ENCODE measurements at places on chromosomes 11 and 22.
A peak's percentile ranks its signal among the peaks of the same experiment; 100 is the strongest.

- H3K4me3 ChIP-seq: no peak overlapping the region
- no peak overlapping the region for H3K27ac ChIP-seq
- H3K36me3 ChIP-seq: peaks cover 36% of the 10 kb centered on the region
Measured at GRCh38 chr11:134379241-134379640, 32.8 kb downstream of the B3GAT1 start.

- H3K27me3 ChIP-seq: no peaks in the 10 kb centered on the region
- no peak for DNase-seq
- H3K27ac ChIP-seq: no peak overlapping the region
- no peaks in the 10 kb centered on the region for H3K4me1 ChIP-seq
- no peaks in the 10 kb centered on the region for H3K36me3 ChIP-seq
- no peak overlapping the region for H3K4me3 ChIP-seq
Measured at GRCh38 chr22:44210722-44211121, 30.0 kb downstream of the PARVG start.

DNA sequence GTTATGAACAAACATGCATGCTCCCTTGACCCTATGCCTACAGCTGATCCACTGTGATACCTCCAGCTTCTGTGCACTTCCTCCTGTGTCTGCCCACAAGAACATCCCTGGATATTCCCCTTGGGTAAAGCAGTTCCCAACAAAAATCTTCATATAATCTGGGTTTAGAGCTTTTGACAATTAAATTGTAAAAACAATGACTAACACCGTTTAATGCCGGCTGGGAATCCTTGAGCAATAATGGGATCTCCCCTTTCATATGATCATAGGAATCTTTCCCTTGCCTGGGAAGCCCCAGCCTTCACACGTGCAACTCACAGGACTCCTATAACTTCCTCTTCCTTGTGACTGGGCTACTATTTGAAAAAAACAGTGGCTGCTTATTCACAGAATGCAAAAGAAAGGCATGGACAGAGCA lies 6.3 kb upstream of the ZC3H12C start:
- H3K27ac ChIP-seq: no peak overlapping the region
- no peaks in the 10 kb centered on the region for H3K4me1 ChIP-seq
- peaks cover 37% of the 10 kb centered on the region for H3K27me3 ChIP-seq
- DNase-seq: no peak

DNA sequence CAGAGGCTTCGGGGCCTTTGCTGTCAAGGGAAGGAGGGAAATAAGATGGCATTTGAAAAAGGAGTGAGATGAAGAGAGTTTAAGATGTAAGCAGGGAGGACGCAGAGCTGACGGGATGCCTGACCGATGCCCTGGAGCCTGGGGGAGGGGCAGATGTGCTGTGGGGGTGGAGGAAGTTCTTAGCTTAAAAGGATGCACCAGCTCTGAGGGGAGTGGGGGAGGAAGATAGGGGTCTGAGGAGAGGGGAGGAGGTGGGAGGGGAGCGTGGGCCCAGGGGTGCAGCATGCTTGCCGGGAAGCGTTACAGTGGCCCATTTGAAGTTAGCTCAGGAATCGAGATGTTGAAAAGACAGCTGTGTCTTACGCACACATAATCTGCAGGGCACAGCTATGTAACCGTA lies 56.3 kb downstream of the RPS6KA4 start:
- DNase-seq: no peak
- H3K4me1 ChIP-seq: peaks cover 7% of the 10 kb centered on the region
- H3K27me3 ChIP-seq: no peaks in the 10 kb centered on the region
- H3K36me3 ChIP-seq: no peaks in the 10 kb centered on the region
- H3K27ac ChIP-seq: no peak overlapping the region

GRCh38 chr11:86167499-86168164 lies 76.9 kb upstream of the EED start:
- H3K27ac ChIP-seq: no peak overlapping the region
- no peak overlapping the region for H3K4me3 ChIP-seq
- no peaks in the 10 kb centered on the region for H3K36me3 ChIP-seq
- no peak for DNase-seq
- H3K4me1 ChIP-seq: no peaks in the 10 kb centered on the region

- H3K4me1 ChIP-seq: peaks cover 6% of the 10 kb centered on the region
- H3K27me3 ChIP-seq: peaks cover 88% of the 10 kb centered on the region
- H3K36me3 ChIP-seq: peaks cover 2% of the 10 kb centered on the region
- no peak for DNase-seq
- H3K27ac ChIP-seq: no peak overlapping the region
Measured at GRCh38 chr22:20431511-20432192, 6.0 kb downstream of the SCARF2 start.

- no peak overlapping the region for H3K4me3 ChIP-seq
- DNase-seq: no peak
- H3K4me1 ChIP-seq: peaks cover 40% of the 10 kb centered on the region
- no peaks in the 10 kb centered on the region for H3K36me3 ChIP-seq
- no peaks in the 10 kb centered on the region for H3K27me3 ChIP-seq
Measured at GRCh38 chr11:11975201-11976092, 33.0 kb downstream of the DKK3 start.

DNA sequence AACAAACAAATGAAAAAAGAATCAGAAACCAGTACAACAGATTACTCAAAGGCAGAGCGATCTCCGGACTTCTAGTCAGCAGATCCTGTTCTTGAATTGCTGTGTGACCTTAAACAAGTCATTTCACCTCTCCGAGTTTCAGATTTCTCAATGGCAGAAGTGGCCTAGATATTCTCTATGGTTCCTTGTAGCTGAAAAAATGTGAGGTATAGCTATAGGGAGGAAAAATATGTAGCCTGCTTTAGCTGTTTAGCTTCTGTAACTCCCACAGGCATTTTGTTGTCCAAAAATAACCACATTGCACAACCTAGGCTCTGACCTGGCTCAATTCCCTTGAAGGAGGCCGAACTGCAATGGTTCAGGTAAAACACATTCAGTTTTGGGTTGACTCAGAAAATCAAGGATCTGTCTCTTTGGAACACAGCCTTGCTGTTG lies 100.7 kb downstream of the DBX1 start:
- H3K27me3 ChIP-seq: no peaks in the 10 kb centered on the region
- peaks cover 69% of the 10 kb centered on the region for H3K36me3 ChIP-seq
- H3K27ac ChIP-seq: no peak overlapping the region

DNA sequence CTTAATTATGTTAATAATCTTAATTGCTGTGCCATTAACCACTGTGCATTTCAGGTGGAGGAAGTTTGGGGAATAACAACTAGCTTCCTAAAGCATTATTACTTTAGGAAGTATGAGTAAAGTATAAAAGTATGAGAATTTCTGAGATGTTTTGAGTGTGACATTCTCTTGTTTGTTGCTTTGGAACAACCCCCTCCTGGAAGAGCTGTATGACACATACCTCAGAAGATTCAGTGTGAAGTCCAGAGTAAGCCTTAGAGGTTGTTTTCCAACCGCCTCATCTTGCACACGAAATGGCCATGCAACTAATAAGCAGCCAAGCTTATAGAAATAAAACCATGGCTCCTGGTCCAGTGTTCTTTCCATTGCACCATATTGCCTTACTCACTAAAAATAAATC lies 21.7 kb downstream of the CCDC81 start:
- no peaks in the 10 kb centered on the region for H3K36me3 ChIP-seq
- H3K4me3 ChIP-seq: no peak overlapping the region
- peaks cover 6% of the 10 kb centered on the region for H3K4me1 ChIP-seq
- H3K27me3 ChIP-seq: no peaks in the 10 kb centered on the region
- no peak overlapping the region for H3K27ac ChIP-seq
- no peak for DNase-seq

DNA sequence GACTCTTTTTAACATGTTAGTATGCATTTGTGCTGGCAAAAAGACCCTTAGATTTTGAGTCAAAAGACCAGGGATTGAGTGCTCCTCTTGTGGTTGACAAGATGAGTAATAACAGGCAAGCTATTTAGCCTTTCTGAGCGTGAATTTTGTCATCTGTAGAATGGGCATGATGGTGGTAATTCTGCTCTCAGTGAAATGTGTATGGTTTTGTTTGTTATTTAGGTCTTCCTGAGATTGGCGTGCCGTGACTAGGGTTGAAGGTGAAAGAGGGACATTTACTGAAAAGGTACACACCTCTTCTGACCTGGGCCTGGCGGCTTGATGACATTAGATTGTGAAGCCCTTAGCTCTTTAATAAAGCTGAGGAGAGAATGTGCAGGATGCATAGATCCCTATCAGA lies 8.4 kb upstream of the CEP295 start:
- no peak overlapping the region for H3K4me3 ChIP-seq
- no peak for DNase-seq
- no peaks in the 10 kb centered on the region for H3K36me3 ChIP-seq
- no peaks in the 10 kb centered on the region for H3K27me3 ChIP-seq
- no peaks in the 10 kb centered on the region for H3K4me1 ChIP-seq

DNA sequence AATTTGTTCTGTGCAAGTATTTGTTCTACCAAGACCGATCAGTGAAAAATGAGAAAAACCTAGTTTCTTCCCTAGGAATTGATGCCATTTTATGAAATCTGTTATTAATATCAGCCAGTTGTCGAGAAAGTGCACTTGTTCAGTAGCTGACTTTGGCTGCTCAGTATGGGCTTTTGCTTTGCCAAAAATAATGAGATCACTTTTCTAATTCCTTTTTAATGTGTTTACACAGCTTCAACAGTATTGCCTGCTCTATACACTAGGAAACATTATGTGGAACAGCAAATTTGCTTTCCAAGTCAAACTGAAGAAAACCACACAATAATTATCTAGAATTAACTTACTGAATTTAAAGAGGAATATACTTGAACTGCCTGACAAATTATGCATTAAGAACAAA lies 34.4 kb downstream of the SCUBE2 start:
- no peak for DNase-seq
- peaks cover 3% of the 10 kb centered on the region for H3K4me1 ChIP-seq
- H3K27ac ChIP-seq: no peak overlapping the region
- H3K27me3 ChIP-seq: no peaks in the 10 kb centered on the region
- H3K36me3 ChIP-seq: no peaks in the 10 kb centered on the region

GRCh38 chr22:41501209-41501608 lies 32.3 kb downstream of the ACO2 start:
- no peak for DNase-seq
- H3K36me3 ChIP-seq: peaks cover 15% of the 10 kb centered on the region
- no peaks in the 10 kb centered on the region for H3K27me3 ChIP-seq
- no peak overlapping the region for H3K27ac ChIP-seq
- H3K4me3 ChIP-seq: no peak overlapping the region
- H3K4me1 ChIP-seq: no peaks in the 10 kb centered on the region

GRCh38 chr11:9625728-9626127 lies 38.1 kb upstream of the SWAP70 start:
- no peak for DNase-seq
- H3K27me3 ChIP-seq: no peaks in the 10 kb centered on the region
- peak overlapping the region; percentile 7 for H3K27ac ChIP-seq
- peaks cover 9% of the 10 kb centered on the region for H3K4me1 ChIP-seq
- no peak overlapping the region for H3K4me3 ChIP-seq

GRCh38 chr11:117647207-117647606 lies 149.8 kb downstream of the DSCAML1 start:
- no peak for DNase-seq
- H3K27me3 ChIP-seq: no peaks in the 10 kb centered on the region
- peaks cover 9% of the 10 kb centered on the region for H3K4me1 ChIP-seq
- H3K27ac ChIP-seq: no peak overlapping the region

- no peak overlapping the region for H3K4me3 ChIP-seq
- peaks cover 61% of the 10 kb centered on the region for H3K4me1 ChIP-seq
- no peak for DNase-seq
- H3K27ac ChIP-seq: no peak overlapping the region
Measured at GRCh38 chr11:65493367-65494176, 5.3 kb upstream of the MALAT1 start.

DNA sequence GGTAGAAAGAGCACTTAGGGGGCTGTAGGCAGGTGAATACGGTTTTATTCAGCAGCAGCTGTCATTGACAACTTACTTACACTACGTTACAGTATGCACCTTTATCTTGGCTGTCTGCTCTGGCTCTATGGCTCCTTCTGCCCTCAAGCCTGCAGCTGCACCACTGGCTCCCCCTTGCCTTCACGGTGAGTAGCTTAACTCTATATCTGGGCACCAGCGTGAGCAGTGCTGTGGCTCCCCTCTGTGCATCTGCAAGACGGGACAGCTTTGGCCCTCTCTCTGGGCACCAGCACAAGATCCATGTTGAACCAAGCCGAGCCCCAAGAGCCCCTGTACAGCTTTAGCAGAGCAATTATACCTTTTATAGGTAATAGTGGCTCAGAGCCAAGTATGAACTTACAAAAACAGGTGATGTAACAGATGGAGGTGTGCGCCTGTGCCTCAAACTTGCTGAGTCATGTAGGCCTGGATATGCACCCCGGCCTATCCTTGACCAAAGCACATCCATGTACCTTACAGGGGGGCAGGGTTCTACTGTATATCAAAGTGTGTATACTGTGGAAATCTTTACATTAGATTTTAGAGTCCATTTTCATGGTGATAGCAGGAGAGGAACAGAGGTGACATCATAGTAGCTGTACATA lies 96.9 kb upstream of the CTSC start:
- no peak overlapping the region for H3K4me3 ChIP-seq
- no peak for DNase-seq
- H3K27me3 ChIP-seq: no peaks in the 10 kb centered on the region
- H3K27ac ChIP-seq: no peak overlapping the region
- no peaks in the 10 kb centered on the region for H3K36me3 ChIP-seq

- no peaks in the 10 kb centered on the region for H3K27me3 ChIP-seq
- H3K36me3 ChIP-seq: no peaks in the 10 kb centered on the region
- H3K4me1 ChIP-seq: no peaks in the 10 kb centered on the region
Measured at GRCh38 chr11:69390561-69390960, 90.9 kb upstream of the LINC01488 start.

GRCh38 chr11:6556139-6556949 lies 47.1 kb downstream of the RRP8 start:
- no peaks in the 10 kb centered on the region for H3K4me1 ChIP-seq
- no peak overlapping the region for H3K4me3 ChIP-seq
- H3K27me3 ChIP-seq: no peaks in the 10 kb centered on the region
- H3K27ac ChIP-seq: no peak overlapping the region

- no peak for DNase-seq
- H3K36me3 ChIP-seq: no peaks in the 10 kb centered on the region
- H3K4me1 ChIP-seq: no peaks in the 10 kb centered on the region
- no peaks in the 10 kb centered on the region for H3K27me3 ChIP-seq
- no peak overlapping the region for H3K27ac ChIP-seq
Measured at GRCh38 chr11:47961383-47961782, 19.0 kb upstream of the PTPRJ start.

GRCh38 chr11:69880041-69880825 lies 61.0 kb upstream of the FGF3 start:
- H3K36me3 ChIP-seq: no peaks in the 10 kb centered on the region
- peaks cover 3% of the 10 kb centered on the region for H3K27me3 ChIP-seq
- peaks cover 8% of the 10 kb centered on the region for H3K4me1 ChIP-seq

Data from neuronal stem cell (in vitro differentiated cells).